ENCODE measurements at places on chromosomes 16 and 17.

DNA sequence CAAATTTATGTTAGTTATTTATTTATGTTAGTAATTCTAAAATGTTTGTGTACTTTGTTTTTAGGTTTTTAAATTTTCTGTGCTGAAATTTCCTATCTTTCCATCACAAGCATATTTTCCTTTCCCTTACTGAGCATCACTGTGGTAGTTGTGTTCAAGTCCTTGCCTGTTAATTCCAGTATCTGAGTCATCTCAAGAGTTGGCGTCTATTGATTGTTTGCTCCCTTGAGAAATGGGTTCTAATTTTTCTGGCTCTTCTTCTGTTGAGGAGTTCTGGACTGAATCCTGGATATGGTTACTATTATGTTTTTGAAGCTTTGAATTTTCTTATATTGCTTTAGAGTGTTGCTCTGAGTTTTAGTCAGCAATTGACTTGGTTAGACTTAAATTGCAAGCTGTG lies 56.3 kb downstream of the GAN start:
- DNase-seq, result no peak

DNA sequence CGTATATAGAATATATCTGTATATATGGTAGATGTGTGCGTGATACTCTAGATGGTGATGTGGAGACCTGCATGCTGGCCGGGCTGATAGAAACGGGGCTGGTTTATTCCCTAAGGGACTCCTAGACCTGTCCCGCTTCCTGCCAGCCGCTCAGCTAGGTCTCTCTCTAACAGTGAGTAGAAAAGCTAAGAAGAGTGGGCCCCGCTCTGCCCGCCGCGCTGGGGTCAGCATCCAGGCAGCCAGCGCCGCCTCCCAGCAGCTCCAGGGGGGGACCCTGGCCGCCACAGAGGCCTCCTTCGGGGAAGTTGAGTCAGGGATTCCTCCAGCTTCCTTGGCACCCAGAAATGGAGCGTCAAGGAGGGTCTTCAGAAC lies 9.4 kb downstream of the CYGB start:
- DNase-seq, result no peak

- DNase-seq, result no peak
Measured at GRCh38 chr17:58312021-58312630, 16.5 kb downstream of the TSPOAP1 start.

- no peak for DNase-seq
Measured at GRCh38 chr16:46701615-46702014, 12.2 kb downstream of the ORC6 start.

- no peak for DNase-seq
Measured at GRCh38 chr16:1548233-1548632, 14.8 kb downstream of the TMEM204 start.

DNA sequence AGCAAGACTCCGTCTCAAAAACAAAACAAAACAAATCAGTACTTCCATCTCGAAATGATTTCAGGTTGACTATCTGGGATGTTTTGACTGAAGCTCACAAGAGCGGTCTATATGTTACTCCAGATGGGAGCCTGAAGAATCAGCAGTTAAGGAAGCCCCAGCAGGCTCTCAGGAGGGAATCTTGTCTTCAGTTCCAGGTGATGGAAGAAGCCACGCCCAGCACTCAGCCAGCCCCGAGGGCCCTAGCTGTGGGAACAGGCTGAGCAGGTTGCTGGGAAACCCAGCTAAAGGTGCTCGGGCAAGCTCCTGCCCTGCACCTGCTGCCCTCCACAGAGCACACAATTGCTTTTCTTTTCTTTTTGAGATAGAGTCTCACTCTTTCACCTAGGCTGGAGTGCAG lies 32.4 kb downstream of the WIPI1 start:
- DNase-seq, result no peak

DNA sequence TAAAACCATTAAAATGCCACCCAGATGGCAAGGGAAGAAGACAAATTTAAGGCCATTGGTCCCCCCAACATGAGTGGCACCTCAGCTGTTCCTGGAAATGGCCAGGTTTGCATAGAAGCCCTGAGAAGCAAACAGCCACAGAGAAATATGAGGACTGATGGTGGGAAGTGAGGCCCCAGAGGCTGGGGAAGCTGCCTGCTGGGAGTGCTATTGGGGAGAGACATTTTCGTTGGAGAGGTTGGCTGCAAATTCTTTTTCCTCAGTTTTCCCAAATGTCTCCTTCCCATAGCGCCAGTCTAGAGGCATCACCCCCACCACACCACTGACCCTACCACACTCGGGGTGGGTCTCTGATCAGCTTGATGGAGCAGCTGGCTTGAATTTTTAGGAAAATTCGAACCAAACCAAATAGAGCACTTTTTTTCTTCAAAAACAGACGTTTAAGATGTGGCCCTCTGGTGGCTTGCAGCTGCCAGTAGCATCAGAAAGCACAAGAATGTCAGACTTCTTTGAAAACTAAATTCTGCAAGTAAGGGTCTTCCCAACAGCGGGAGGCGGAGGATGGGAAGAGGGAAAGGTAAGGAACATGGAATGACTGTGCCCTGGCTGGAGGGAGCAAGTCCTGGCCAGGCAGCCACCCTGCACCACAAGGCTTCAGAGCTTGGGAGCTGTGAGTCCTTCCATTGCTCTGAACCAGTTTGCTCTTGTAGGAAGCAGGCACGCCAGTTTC lies 13.2 kb upstream of the SLC12A3 start:
- DNase-seq, result no peak

- DNase-seq, result no peak
Measured at GRCh38 chr16:80002261-80002660, 401.7 kb upstream of the MAF start.

GRCh38 chr17:40301315-40301714 lies 7.7 kb upstream of the RARA start:
- DNase-seq, result no peak

- no peak for DNase-seq
Measured at GRCh38 chr17:65290056-65290455, 152.9 kb downstream of the RGS9 start.

- DNase-seq, result no peak
Measured at GRCh38 chr16:55478827-55479429, at the start of gene MMP2. MMP2 (plus strand) TSS chr16:55479198; CDS start chr16:55479480, 282 bp downstream.

- no peak for DNase-seq
Measured at GRCh38 chr17:48127371-48128051, 19.9 kb downstream of the SNX11 start.

DNA sequence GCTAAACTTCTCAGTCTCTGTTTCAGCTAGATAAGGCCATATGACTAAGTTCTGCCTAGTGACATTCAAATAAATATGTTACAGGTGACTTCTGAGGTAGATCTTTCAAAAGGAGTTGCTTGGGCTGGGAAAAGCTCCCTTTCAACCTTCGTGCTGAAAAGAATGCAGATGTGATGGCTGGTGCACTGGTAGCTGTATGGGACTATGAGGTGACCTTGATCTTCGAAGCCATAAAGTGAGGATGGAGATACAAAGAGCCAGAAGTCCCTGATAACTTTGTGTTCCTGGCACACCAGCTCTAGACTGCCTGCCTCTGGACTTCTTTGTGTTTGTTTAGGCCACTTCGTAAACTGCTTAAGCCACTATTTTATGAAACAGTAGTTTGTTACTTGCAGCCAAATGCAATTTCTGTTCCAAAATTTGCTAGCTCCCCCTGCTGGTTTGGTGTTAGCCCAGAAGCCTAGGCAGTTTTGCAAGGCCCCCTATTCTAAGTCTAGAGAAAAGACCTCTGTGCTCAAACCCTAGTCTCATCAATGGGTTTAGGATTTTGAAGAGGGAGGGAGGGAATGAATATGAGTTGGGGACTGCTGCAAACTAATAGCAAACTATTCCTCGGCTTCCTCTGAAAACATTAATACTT lies 23.3 kb upstream of the ERCC4 start:
- no peak for DNase-seq

DNA sequence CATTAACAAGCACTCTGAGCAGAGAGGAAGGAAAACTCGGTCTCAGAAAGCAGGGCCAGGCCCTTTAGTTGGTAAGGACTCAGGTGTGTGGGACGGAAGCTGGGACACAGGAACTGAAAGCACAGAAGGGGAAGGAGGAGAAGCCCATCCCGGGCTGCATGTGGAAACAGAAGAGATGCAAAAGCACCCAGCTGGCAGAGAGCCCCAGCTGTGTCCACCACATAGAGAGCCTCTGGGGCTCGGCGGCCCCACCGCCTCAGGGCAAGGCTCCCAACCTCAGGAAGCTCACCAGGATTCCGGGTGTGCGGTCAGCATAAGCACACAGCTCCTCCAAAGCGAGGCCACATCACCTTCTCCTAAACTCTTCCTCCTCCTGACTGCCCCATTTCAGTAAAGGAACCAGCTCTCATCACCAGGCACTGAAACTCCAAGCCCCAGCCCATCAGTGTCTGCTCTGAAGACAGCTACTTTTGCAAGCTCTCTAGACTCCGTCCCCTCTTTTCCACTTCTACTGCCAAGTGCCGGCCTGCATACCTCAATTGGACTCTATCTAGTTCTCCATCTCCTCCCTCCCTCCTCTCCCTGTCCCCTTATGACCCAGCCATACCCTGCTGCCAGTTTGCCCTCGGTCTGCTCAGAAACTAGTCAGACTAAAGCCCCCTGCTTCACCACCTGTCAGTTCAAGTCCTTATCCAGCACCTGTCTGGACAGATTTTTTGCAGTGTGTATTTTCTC lies 6.0 kb downstream of the ST3GAL2 start:
- no peak for DNase-seq

GRCh38 chr17:1182811-1183170 lies 3.0 kb upstream of the ABR start:
- no peak for DNase-seq
